ENCODE measurements at places on chromosomes 7 and 10.

DNA sequence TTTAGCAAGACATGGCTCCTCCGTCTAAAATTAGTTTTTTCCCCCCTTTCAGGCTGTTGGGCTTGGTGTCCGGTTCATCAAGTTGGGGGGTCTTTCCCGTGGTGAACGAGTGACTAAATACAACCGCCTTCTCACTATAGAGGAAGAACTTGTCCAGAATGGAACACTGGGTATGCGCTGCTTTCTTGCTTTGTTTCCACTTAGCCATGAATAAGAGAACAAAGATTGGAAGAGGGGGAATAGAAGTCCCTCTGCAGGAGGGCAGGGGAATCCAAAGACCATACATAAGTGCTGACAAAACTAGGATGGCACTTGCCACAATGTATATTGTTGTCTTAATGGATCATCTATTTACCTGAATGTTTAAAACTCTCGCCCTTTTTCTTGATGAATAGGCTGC, 30.5 kb downstream of the ENO4 start:
- no peak for DNase-seq

- DNase-seq, result peak; percentile 81
Measured at GRCh38 chr7:103075337-103075918, 488 bp downstream of the ARMC10 start.

DNA sequence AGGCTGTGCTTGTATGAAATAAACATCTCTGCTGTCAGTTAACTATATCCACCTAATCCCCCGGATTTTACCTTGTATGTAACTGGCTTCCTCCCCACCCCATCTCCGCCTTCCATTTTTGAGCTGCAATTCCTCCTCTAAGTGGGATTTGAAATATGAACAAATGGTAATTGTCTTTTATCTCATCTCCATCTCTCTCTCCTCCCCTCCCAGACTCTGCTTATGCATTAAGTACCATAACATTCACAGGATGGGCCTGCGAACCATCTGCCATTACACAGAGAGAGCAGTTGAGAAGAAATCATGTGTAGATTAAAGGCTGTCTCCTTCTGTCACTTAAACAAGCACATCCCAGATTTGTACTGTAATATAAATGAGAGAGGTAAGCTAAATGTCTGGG, 1169.9 kb downstream of the TYW1 start:
- no peak for DNase-seq

DNA sequence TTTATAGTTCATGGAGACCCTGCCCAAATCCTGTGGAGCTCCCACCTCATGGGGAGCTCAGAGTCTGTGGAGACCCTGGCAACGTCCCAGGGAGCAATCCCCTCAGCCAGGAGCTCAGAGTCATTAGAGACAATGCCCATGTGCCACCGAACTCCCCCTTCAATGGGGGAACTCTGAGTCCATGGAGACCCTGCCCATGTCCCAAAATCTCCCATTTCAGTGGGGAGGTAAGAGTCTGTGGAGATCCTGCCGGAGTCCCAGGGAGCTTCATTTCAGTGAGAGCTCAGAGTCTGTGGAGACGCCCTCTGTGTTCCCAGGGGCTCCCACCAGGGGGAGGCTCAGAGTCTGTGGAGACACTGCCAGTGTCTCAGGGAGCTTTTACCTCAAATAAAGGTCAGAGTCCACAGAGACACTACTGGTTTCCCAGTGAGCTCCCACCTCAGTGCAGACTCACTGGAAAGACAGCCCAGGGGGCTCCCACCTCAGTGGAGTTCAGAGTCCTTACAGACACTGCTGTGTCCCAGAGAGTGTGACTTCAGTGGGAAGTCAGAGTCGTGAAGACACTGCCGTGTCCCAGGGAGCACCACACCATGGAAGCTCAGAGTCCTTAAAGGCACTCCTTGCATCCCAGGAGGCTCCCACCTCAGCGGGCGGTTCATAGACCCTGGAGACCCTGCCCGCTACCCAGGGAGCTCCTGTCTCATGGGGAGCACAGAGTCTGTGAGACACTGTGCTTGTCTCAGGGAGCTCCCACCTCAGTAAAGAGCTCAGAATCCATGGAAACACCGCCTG, 5.0 kb downstream of the MYO1G start:
- peak; percentile 61 for DNase-seq

- no peak for DNase-seq
Measured at GRCh38 chr10:35451151-35452016, 115.1 kb downstream of the CCNY start.

DNA sequence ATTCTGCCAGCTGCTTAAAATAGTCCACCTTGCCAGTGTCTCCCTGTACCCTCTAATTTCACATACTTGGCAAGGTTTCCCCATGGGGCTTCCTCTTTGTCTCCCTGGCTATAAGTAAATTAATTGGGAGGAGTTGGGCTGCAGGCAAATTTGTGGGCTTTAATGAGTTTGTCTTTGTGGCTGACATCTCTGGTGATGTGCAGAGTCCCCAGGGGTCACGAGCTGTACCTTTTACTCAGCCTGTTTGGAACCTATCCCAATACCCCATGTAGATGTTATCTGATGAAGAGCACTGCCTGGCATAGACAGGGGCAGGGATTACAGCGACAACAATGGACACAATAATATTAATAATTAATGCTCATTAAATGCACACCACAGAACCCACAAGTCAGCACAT, 132.5 kb downstream of the SLIT1 start:
- DNase-seq, result no peak

- no peak for DNase-seq
Measured at GRCh38 chr10:8272794-8273425, 218.4 kb downstream of the GATA3 start.

DNA sequence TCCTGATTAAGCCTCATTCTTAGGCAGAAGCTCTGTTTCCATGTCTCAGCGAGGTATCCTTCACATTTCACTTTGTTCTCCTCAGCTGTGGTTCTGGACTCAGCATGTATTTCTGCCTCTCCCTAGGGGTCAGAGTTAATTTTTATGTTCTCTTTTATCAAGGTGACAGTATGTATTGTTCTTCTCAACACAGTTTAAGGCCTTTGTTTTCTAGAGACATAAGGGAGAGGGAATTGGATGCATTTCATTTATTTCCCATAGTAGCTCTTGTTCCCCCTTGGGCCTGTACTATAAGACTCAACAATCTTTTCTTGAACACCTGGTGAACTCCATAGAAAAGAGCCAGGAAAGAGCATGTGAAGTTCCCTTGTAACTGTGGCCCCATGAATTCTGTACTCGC, 214.3 kb downstream of the ZWINT start:
- no peak for DNase-seq

DNA sequence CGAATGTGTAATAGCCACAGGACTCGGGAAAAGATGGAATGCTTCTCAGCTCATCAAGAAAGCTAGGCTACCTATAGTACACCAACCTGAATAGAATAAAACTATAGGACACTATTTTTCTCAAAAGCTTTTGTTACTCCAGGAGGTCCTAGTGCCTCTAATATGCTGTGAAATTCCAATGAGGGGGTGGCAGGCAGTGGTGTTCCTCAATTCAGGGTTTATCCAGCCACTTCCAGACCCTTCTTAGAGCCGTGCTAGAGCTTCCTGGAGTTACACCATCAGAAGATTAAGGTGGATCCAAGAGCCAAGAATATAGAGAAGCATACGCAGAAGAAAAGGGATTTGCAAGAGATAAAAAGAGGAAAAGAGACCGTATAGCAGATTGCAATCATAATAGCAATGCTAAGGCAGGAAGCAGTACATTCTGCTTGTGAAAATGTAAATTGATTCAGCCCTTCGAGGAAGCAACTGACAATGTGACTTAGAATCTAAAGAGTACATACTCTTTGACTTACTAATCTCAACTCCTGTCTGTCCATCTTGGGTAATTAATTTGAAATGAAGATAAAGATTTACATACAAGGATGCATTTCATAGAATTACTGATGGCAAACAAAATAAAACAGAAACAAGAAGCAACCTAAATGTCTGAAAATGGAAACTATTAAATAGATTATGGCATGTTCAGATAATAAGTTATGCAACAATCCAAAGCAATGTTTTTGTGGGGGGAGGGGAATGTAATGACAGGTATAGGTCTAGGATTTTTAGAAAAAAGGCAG, 2.1 kb downstream of the ST8SIA6 start:
- no peak for DNase-seq

DNA sequence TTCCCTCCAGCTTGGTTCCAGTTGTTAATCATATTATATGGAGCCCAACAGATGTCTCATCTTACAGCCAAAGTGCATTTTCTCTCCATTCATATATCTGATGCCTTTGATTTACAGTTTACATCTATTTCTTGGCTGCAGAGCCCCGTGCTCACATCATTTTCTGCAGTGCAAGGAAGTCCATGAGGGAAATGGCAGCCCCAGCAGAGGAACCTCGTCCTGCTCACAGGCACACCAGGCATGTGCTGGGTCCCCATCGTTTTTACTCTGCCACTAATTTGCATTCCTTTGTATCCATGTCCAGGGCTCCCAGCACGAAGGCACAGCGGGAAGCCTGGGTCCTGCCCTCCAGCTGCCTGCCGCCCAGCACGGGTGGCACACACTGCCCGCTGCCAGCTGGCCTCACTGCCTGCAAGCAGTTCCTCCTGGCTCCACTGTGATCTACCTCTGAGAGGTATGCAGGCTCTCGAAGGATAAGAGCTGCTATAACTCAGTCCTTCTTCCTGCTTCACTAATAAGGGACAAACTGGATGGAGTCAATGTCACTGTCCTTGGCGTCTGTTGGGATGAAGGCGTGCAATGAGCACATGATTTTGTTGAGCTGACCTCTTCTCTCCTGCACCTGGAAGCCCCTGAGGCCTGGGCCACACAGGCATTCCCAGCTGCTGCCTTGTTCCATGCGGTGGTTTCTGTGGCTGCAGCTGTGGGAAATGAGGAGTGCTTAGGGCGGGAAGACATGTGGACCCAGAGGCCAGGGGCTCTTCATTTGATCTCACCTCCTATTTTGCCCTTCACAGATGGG, 583.6 kb upstream of the MGMT start:
- no peak for DNase-seq

DNA sequence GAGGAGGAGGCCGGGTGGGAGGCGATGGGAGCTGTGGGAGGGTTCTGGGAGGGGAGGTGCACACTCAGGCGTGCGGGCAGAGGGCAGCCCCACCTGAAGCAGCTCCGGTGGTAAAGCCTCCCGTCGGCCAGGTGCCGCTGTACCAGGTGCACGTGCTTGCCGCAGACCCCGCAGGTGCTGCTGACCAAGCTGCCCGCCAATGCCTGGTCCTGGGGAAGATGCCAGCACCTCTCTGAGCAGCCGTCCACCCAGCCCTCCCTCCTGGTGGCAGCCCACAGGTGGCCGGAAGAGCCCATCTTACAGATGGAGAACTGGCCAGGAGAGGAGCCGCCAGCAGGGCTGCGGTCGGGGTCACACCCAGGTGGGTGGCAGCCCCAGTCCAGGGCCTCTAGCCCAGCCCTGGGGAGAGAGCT, 12.6 kb downstream of the MICALL2 start:
- DNase-seq, result no peak

- DNase-seq, result no peak
Measured at GRCh38 chr10:48468866-48469511, 135.9 kb downstream of the ARHGAP22 start.
